Activated T-cell treated with anti-CD3 and anti-CD28 coated beads for 4 hours (primary cell): ENCODE measurements at places on chromosomes 3 and 15.

- no peak for DNase-seq
These were observed 259.2 kb downstream of the SLCO3A1 start for GRCh38 chr15:92112711-92113110.

GRCh38 chr15:78077053-78077870 is at the start of gene TBC1D2B:
Gene TBC1D2B (minus strand): TSS chr15:78077711. CDS start chr15:78077652, 59 bp downstream.
- DNase-seq = peak; percentile 58

- no peak for DNase-seq
These were observed 24.7 kb downstream of the LYSMD4 start for GRCh38 chr15:99708563-99708962.

GRCh38 chr3:127412578-127413317 is 124.9 kb upstream of the PRR20G start:
- no peak for DNase-seq

DNA sequence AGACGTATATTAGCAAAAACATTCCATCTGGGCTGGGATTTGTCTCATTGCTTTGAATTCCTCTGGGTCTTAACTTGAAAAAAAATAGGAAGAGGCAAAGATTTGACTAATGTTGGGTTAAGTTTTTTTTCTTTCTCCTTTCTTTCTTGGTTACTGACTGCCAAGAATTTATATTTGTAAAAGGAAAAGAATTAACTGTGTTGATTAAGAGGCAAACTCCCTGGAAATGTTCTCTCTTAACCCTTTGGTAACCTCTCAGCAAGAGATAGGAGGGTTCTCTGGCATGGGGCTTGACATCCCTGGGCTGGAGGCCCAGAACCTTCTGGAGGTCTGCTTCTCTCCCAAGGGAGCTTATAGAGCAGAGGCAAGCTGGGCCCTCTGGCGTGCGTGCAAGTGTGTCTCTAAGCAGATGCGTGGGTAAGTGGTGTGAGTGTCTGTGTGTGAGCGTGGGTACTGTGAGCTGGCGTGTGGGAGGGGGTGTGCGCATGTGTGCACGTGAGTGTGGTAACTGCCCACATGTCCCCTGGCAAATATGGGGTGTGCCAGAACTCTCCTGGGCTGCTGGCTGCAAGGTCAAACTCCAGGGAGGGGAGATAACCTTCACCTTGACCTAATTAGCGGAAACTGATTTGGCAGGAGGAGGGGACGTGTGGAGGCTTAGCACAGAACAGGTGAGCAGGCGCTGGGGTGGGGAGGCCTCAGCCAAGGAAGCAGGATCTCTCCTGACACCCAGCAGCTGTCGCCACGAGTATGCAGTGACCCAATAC is 49.4 kb upstream of the MAGEF1 start:
- DNase-seq = no peak

- DNase-seq = no peak
These were observed 15.6 kb downstream of the ZNF710 start for GRCh38 chr15:90016721-90017120.

- no peak for DNase-seq
These were observed 132.7 kb downstream of the ADAMTS17 start for GRCh38 chr15:100208921-100209603.

DNA sequence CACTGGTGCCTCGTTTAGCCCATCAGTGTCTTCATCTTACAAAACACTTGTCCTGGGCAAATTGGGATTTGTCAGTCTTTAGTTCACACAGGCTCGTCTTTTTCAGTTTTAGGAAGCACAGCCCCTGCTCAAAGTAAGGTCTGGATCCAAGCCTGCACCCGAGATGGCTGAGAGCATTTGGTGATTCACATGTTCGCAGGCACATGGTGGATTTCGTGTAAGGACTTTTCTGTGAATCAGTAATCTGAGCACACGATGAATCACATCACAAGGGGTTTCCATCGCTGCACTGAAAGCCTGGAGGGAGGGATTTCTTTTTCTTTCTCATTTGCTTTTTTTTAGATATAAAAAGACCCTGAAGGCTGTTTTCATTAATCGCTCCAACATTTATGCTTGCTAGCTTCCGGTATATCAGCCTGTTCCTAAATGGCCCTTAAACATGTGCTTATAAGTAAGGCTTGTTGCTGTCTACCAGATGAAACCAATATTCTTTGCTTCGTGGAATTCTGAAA is 435.6 kb upstream of the ATP10A start:
- DNase-seq = no peak

- no peak for DNase-seq
These were observed 276.4 kb downstream of the FAM43A start for GRCh38 chr3:194962056-194962455.

- DNase-seq = no peak
These were observed 65.1 kb downstream of the CD200R1L start for GRCh38 chr3:112781599-112781998.

GRCh38 chr3:181880331-181880730 is 168.6 kb downstream of the SOX2 start:
- DNase-seq = no peak

DNA sequence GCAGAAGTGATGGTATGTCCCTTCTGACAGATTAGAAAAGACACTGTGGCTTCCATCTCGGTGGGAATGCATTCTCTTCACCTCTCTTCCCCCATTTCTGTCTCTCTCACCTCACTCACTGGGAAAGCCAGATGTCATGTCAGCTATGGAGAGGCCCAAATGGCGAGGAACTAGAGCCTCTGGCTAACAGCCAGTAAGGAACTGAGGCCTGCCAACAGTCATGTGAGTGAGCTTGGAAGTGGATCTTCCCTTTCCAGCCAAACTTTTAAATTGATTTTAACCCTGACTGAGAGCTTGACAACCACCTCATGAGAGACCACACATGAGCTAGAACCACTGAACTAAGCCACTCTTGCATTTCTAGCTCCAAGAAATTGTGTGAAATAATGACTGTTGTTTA is 35.2 kb upstream of the CDAN1 start:
- DNase-seq = no peak

GRCh38 chr15:70604666-70605315 is 158.6 kb downstream of the UACA start:
- no peak for DNase-seq

GRCh38 chr15:84003791-84004503 is 231.6 kb upstream of the GOLGA6L4 start:
- no peak for DNase-seq

GRCh38 chr3:73557986-73558726 is 66.6 kb downstream of the PDZRN3 start:
- DNase-seq = no peak

DNA sequence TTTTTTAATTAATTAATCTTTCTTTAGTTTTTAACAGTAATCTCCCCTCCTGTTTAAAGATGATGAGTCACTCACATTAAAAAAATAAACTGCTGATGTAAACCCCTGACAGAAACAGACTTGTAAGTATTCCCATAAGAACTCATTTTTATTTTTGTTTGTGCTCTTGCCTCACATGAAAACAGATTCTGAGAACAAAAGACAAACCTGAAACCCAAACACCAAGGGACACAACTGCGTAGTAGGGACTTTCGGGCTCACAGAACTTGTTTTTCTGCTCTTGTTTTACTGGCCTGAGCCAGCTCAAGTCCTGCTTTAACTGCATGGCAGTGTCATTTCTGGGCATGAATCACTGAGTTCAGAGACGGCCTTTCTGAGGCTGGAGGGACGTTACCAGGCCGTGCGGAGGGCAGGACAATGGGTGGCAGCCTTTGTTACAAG is 600.8 kb downstream of the FOXP1 start:
- no peak for DNase-seq

GRCh38 chr15:93683651-93684050 is 547.7 kb upstream of the MCTP2 start:
- DNase-seq = no peak

GRCh38 chr3:65776081-65776480 is 262.6 kb downstream of the MAGI1 start:
- DNase-seq = no peak

DNA sequence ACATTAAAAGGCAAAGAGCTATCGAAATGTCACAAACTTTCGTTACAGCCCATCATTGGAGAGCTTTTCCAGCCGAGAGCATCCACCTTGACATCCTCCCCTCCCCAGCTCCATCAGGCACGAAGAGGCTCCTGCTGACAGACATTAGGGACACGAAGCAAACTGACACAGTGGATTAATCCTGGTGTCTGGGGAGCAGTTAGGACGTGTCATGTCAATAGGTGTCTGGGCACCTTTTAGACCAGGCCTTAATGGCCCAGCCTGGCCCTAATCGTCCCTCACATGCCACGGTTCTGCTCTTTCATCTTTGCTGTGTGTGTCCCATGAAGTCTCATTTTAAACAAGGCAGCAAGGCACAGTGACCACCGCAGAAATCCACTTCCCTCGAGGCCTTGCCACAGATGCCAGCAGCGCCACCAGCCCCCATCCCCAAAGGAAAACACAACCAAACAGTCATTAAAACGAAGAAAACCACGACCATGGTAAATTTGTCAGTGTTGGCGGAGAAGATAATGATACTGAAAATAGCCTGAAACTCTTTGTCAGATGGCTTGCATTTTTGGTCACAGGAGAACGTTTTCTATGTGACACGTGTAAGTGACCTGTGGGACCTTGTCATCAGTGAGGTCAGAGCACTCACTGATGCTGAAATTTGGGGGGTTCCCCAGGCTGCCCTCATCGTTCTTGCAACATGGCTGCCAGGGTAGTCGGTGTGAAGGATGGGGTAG is 16.3 kb upstream of the PCSK6 start:
- DNase-seq = no peak
